ENCODE measurements at places on chromosomes 3 and 15.
A peak's percentile ranks its signal among the peaks of the same experiment; 100 is the strongest.

GRCh38 chr3:124467980-124468902, 262.0 kb upstream of the UMPS start:
- DNase-seq, result peak; percentile 42

- DNase-seq, result no peak
These were observed 26.2 kb downstream of the LARP6 start for GRCh38 chr15:70827721-70828120.

DNA sequence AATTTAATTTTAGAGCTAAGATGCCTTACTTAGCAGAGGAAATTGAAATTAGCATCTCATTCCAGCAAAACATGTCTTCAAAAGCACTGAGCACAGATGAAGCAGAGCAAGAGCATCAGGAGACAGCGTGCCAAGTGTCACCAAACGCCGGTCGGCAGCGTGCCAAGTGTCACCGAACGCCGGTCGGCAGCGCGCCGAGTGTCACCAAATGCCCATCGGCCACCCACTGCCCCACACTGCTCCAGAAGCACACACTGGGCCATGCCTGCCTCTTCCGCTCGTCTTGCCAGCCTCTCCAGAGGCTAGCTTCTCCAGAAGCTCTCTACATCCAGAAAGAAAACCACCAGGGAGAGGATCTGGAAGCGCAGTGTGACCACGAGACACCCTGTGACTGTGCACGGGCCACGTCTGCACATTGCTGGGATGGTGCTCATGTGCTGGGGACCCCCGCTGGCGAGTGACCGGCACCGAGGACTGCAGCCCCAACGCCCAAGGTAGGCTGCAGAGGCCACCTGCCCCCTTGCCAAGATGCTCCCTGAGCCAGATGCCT, 37.8 kb downstream of the CYFIP1 start:
- no peak for DNase-seq

DNA sequence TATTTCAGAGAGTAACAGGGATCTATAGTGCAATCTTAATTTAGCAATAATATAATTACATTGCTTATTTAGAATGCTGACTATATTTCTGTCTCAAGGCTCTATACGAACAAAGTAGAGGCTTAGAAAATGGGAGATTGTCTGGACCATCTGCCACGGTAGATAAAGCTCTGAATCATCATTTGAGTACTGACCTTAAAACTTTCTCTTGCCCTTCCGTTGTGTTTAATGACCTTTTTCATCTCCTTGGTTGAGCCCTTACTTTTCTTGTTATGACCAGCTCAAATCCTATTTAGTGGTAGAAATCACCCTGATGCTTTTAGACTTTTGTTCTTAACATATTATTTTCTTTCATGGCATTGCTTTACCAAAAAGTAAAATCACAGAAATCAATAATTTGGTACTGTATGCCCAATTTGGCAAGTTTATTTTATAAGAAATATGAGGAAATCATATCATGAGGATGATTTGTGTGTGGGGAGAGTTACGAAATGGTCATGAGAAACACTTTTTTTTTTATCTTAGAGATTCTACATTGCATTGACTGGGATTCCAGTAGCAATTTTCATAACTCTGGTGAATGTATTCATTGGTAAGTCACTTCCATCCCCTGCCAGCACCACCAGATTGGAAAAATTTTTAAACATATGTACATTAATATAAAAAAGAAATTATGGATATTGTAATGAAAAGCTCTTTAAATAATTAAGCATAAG, 11.0 kb downstream of the NDUFB5 start:
- no peak for DNase-seq

DNA sequence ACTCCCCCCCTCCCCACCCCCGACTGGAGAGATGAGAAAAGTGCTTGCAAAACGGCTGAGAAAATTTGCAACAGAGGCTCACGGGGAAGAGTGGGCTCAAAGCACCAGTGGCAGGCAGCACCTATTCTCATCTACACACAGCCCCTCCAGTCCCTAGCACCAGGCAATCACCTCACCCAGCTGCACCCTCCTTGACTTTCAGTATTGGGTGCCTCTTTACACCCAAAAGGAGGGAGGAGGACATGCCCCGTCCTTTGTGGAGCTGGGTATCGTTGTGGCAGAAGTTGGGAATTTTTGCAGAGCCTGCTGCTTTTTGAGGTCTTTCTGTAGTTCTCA, 182.8 kb upstream of the TOPAZ1 start:
- no peak for DNase-seq
